Dorsolateral prefrontal cortex (tissue), 122 donors: ENCODE measurements at places on chromosomes 4 and X.

GRCh38 chrX:11756354-11757318, 1.4 kb upstream of the MSL3 start:
- no peak for DNase-seq

GRCh38 chr4:53189011-53189410, 176.8 kb downstream of the SCFD2 start:
- DNase-seq: no peak

- no peak for DNase-seq
These were observed 11.3 kb downstream of the PNCK start for GRCh38 chrX:153662266-153662665.

GRCh38 chr4:74671080-74671698, 123.1 kb downstream of the BTC start:
- DNase-seq: no peak

DNA sequence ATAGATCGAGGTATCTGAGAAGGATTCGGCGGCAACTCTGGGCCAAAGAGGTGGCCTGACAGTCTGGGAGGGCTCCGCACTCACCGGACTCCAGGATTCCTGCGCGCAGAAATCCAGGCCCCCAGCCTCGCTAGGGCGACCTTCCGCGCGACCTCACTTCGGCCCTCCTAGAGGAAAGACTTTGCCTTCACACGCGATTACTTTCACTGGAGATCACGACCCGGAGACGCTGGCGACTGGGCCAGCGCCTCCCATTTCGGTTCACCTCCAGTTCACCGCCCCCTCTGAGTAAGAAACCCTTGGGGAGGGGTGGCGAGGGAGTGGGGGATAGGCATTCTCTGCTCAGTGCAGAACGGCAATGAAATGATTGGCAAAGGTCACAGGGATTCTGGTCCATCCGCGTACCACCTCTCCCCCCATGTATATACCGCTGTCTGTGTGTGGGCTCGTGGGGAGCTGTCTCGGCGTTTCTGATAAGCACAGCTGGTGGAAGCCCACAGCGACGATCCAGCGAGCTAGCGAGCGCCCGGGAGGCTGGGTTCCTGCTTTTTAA, 2.5 kb downstream of the POU3F4 start:
- DNase-seq: no peak

GRCh38 chr4:159266981-159267868, 164.3 kb downstream of the RAPGEF2 start:
- DNase-seq: no peak
